ENCODE measurements at places on chromosomes 2 and 18.

DNA sequence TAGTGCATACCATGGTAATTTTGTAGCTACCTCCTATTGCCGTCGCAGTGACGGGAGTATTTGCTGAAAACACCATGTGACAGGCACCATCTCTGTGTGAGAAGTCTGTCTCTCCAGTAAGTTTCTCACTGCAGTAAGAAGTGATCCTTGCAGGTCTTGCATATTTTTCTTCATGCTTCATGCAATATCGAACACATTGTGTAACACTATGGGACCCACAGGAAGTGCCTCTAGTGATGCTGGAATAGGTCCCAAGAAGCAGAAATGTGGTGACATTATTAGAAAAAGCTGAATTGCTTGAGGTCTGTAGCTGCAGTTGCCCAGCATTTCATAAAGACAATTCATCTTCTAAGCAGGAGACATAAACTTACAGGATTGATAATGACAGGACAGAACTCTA, 167.6 kb downstream of the DCDC2C start:
- DNase-seq: no peak

DNA sequence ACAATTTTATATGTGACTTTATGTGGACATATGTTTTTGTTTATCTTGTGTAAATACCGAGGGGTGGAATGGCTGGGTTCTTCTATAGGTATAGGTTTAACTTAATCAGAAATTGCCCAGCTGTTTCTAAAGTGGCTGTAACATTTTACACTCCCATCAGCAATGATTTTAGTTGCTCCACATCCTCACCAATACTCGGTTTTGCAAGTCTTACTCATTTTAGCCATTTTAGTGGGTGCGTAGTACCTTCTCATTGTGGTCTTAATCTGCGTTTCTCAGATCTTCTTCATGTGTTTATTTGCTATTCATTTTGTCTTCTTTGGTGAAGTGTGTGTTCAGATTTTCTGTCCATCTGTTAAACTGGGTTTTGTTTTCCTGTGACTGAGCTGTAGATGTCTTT, 95.4 kb upstream of the BCL2L11 start:
- DNase-seq: no peak

DNA sequence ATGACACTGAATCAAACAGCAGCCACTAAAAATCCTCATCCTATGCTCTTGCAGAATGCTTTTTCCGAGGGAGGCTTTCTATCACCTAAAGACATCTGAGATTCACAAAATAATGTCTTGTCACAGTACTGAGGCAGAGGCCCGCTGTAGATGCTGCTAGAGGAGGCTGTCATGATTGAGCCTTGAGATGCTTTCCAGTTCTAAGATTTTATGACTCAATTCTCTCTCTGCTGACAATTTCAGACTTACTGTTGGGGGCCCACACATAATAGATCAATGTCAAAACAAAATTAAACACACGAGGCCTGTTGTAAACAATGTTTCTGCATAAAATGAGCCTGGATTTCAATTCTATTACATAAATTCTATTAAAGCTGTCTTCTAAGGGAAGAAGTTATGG, 132.7 kb upstream of the ARL4C start:
- DNase-seq: no peak

- DNase-seq: no peak
These were observed 36.0 kb downstream of the BCL11A start for GRCh38 chr2:60517446-60517845.

DNA sequence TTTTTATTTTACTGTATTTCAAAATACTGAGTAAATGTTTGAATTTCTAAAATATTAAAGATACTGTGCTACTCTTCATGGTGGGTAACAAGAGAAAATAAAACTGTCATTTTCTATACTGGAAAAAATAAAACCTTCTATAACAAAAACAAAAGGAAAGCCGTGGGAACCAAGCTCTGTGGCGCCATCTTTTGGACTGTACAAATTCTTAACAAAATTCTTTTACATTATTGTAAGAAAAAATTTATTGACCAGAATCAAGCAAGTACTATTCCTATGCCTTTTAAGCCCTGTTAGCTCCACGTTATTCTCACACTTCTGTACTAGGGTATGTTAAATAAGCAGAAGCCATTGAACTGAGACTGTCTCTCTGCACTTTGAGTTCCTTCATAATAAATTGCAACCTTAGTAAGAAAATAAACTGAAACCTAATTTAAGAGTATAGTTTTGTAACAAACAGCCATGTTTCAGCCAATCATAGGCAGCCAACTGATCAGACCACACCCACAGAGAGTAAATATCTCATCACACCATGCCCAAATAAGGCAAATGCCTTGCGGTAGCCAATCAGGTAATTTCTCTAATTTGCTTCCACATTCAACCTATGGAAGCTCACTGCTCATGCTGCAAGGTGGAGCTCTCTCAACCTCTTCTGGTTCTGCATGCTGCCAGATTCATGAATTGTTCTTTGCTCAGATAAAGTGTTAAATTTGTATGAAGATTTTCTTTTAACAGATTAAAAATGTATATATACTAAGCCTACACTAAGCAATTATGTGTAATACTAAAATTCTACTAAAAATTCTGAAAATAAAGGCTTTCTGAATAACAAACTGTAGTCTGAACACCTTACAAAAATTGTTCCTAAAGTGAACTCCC, 42.2 kb downstream of the HIBCH start:
- DNase-seq: peak; percentile 64

GRCh38 chr2:152618193-152618564, 99.1 kb downstream of the PRPF40A start:
- no peak for DNase-seq

- DNase-seq: no peak
These were observed 53.6 kb downstream of the SRD5A2 start for GRCh38 chr2:31526946-31527732.

GRCh38 chr18:43888598-43888997, 611.3 kb upstream of the SYT4 start:
- DNase-seq: no peak

DNA sequence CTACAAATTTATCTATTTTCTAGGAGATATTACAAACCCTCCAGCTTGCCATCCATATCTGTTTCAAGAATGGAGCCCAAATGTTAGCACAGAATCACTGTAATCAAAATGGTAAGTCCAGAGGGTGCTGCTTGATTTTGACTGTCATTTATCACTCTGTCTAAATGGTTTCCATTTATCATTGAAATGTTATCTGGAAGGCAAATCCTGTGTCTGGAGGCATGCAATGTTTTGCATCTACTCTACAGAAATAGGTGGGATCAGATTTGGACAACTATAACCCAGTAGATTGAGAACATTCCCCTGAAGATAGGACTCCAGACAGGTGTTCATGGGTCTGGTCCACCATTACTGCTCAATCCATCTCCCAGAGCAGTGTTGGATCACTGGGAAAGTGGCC, 128.7 kb downstream of the MAIP1 start:
- DNase-seq: no peak

DNA sequence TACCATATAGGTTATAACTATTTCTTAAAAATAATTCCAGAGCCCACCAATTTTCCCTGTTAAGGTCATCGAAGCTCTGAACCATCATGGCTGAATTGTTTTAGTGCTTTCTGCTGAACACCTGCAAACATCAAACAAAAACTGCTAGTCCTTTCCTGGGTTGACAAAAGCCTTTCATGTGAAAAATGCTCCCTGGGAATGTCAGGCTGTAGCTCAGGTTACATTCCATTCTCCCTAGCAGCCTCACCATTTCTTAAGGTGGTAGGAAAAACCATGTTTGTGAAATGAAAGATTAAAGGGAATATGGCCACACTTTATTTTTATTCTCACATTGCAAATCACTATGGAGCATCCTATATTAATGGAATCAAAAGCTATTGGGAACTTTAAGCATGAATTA, 5.7 kb downstream of the TCF4 start:
- DNase-seq: no peak

GRCh38 chr18:44324361-44324760, 356.3 kb upstream of the SETBP1 start:
- no peak for DNase-seq

DNA sequence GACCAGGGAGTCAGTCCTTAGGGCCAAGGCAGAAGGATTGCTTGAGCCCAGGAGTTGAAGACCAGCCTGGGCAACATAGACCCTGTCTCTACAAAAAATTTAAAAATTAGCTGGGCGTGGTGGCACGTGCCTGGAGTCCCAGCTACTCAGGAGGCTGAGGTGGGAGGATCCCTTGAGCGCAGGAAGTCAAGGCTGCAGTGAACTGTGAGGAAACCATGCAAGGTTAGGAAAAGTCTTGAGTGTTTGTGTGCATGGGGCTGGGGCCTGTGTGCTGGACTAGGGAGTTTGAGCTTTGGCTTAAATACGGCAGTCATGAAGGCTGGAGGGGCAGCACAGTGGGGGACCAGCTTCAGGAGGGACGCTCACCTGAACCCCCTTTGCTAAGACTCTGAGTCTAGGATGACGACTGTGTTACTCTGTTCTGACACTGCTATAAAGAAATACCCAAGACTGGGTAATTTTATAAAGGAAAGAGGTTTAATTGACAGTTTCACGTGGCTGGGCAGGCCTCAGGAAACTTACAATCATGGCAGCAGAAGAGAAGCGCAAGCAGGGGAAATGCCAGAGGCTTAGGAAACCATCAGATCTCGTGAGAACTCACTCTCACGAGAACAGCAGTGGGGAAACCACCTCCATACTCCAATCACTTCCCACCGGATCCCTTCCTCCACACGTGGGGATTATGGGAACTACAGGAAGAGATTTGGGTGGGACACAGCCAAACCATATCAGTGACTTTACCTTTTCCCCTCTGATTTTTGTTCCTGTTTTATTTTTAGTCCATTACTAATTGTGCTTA, 39.4 kb downstream of the GORASP2 start:
- no peak for DNase-seq

DNA sequence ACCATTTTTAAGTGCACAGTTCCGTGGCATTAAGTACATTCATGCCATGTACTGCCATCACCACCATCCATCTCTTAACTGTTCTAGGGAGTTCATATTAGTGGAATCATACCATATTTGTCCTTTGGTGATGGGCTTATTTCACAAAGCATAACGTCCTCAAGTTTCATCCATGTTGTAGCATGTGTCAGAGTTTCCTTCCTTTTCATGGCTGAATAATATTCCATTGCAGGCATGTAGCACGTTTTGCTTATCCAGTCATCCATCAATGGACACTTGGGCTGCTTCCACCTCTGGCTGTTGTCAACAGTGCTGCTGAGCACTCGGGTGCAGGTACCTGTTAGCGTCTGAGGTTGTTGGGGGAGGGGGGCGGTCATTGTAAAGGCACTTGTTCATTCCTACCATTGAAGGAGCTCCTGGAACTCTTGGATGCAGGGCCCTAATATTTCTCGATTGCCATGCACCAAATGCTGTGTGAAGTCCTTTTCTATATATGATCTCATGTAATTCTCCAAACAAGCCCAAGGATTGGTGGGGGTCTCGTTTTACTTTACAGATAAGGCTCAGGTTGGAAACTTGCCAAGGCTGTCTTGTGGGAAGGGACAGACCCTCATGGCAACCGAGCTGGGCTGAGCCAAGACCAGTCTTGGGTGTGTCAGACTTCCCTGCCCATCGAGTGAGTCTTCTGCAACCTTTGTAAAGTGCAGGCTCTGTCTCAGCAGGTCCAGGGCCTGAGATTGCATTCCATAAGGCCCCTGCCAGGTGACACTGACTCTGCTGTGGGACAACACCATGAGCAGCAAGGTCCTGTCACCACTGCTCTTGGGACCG, 42.9 kb upstream of the SH3RF3 start:
- no peak for DNase-seq

GRCh38 chr18:25659541-25659940, 307.6 kb upstream of the ZNF521 start:
- DNase-seq: no peak

DNA sequence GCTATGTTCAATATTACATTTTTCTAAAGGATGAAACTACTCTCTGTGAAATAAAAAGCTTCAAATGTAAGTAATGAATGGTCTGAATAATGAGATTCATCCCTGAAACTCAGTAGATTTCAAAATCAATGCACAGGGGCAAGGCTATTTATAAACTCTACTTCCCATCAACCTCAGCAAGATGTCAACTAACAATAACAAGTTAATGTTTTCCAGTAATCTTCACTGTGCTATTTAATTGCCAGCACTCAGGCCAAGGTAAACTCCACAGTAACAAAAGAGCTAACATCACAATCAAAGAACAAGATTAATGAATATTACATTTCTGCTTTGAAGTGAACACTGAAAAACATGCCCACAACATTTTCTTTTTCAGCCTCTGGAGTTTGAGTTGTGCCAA, 144.3 kb upstream of the ZFP36L2 start:
- DNase-seq: no peak

DNA sequence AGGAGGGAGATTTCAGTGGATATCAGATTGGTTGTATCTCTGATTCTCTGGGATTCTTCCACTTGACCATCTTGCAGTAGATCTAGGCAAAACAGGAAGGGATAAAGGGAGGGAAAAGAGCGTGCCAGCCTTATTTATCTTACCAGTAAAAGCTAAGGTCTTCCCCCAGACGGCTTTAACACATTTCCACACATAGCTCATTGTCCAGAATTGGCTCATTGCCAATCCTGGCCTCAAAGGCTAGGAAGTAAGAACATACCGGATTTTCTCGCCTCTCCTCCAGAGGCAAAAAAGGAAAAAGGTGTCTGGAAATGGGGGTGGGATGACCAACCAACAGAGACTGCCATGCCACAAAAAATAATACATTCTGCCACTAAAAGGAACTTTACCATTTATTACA, 411.6 kb upstream of the NRP2 start:
- no peak for DNase-seq

DNA sequence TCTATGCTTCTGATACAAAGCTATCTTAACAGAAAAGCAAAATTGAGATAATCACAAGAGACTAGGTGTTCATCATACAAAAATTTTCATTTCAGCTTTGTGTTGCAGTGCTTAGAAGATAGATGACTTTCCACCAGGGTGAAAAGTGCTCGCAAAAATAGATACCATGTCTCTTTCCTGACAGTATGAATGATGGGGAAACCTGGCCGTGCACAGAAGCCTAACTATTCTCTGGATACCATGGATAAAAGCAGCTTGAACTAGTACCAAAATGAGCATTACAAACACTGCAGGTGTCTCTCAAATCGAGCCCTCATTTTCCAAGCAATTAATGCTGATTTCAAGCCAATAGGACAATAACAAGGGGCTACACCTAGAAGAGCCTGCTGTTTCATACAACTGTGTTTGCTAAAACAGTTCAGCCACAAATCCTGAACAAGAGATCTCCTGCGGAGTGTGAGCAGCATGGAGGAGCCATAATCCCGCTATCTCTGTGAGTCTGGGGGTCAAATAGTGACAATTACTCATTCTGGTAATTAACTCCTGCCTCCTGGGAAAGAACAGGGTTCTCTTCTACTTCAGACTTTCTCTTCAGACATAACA, 507.6 kb downstream of the PID1 start:
- no peak for DNase-seq

DNA sequence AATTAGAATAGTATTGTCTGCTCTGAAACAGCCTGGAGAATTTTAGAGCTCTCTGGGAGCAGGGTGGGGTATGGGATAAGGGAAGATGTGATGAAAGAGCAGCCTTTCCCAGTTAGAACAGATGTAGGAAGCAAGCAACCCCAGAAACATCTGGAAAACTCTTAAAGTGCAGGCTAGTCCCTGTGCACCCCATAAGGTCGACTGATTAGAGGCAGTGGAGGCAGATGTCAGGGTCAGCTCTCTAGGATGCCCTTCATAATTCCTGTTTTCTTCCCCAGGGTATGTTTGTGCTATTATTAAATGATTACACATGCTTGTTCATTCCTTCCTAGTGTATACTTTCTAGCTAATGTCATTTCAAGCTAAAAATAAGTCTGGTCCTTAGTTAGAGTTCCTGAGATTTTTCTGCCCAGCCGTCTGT, 41.7 kb downstream of the PTPRM start:
- DNase-seq: no peak
